ENCODE measurements at places on chromosomes 4 and X.
A peak's percentile ranks its signal among the peaks of the same experiment; 100 is the strongest.

- DNase-seq, result peak; percentile 29
Measured at GRCh38 chr4:76235915-76236314, 15.6 kb upstream of the FAM47E start.

DNA sequence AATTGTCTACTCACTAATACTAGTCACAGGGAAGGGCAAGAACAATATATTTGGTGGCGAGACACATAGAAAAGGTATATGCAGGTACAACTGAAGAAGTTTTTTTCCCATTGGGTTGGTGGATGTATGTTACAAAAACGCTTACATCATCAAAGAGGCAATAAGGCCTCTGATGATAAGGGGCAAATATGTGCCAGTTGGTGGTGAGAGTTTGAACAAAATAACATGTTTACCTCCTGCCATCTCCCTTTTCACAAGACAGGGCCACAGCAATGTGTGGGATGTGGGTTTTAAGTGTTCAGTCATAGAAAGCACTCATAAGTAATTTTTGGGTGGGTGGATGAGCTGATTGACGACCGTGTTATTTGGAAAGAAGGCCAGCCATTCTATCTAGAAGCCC is 41.7 kb downstream of the PAGE2 start:
- no peak for DNase-seq

DNA sequence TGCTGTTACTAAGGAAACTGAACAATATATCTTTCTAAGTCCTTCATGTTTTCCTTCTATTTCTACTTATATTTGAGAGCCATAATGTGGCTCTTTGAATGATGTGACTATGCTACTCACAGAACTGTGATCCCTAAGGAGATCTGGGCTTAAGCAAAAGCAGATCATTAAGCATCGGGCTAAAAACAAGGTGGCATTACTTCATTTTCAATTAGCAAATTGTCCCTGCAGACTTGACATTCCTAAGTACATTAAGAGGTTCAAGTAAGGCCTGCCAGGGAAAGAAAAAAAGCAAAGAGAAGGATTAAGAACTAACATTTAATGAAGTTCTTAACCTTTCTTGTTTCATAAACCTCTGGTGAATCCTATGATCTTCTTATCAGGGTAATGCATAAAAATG is 447.6 kb downstream of the PDGFC start:
- no peak for DNase-seq

GRCh38 chrX:9997524-9997923 is 30.4 kb downstream of the CLDN34 start:
- DNase-seq, result no peak

- DNase-seq, result no peak
Measured at GRCh38 chrX:42022158-42022557, 98.8 kb upstream of the CASK start.

DNA sequence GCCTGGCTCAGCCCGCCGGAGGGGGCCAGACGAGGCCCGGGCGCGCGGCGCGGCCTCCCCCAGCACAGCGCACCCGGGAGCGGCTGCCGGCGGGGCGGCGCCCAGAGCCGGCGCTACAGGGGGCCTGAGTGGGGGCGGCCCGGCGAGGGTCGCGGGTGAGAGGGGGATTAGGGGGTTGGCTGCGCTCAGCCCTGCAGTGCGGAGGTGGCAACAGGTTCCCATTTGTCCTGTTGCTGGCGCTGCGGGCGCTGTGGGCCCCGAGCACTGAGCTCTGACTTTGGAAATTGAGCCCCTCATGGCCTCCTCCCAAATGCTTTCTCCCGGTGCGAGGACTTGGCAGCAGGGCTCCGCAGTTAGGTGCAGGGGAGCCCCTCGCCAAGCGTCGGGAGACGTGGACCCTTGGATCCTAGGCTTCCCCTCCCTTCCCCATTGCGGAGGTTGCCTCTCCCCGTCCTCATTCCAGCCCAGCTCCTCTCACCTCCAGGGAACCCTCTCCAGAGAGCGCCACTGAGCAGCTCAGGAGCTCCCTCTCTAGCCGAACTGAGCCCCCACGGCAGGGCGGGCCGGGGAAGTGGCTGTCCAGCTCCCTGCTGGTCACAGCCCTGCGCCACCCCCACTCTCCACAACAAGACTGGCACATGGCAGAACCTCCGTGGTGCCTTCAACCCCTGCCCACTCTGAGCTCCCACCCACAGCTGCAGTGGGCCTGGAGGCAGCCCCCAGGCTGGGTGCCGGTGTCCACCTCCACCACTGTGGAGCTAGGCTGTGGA is 2.5 kb upstream of the DUSP9 start:
- peak; percentile 42 for DNase-seq

GRCh38 chr4:4388311-4388790 is 1.4 kb downstream of the NSG1 start:
- no peak for DNase-seq

GRCh38 chrX:49041744-49042580 is 1.2 kb downstream of the TFE3 start:
- peak; percentile 9 for DNase-seq

- DNase-seq, result peak; percentile 63
Measured at GRCh38 chr4:921830-922331, 10.2 kb downstream of the GAK start.

DNA sequence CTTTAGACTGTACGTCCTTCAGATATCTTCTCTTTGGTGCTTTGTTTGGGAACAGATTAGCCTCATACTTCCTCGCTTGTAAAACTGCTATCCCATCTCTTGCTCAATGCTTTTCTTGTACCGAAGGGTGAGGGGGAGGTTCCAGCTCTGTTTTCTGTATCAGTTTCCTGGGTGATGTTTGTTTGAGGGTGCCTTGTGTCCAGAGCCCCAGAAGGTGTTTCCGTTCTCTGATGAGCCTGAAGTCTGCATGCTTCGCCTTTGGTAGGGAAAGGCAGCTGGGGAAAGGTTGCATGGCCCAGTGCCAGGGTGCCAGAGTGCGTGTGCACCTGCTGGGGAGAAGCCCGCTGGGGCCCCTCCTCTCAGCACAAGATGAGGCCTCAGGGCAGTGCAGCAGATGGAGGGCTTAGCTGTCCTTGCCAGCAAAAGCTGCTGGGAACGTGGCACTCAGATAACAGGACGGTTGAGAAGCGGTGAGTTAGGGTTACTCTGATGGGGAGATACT is 73.7 kb downstream of the TBL1X start:
- DNase-seq, result peak; percentile 27

GRCh38 chr4:122744229-122744628 is 11.7 kb downstream of the BBS12 start:
- DNase-seq, result no peak

DNA sequence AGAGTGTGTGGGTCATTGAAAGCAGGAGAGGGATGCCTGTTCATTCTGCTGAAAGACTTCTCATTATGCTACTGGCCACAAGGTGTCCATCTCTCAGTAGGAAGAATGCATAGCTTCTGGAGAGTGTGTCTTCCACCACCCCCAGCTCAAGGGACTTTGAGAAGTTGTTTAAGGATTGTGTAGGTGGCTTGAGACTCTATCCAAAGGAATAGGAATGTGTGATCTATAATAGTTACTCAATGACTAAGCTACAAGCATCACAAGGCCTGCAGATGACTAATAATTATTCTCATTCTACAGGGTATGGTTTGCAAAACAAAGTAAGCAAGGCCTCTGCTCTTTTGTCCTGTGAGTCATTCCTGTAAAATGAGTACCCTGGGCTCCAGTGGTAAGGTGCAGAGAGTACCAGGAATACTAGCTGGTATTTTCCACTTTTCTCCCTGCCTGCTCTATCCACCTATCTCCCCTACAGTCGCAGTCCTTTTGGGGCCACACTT is 279.8 kb upstream of the BOD1L1 start:
- DNase-seq, result no peak

GRCh38 chr4:1406394-1406980 is at the start of gene NKX1-1:
Gene NKX1-1, minus strand, starts transcription at chr4:1406442. Its CDS starts 0 bp downstream, at chr4:1406442.
- DNase-seq, result no peak

DNA sequence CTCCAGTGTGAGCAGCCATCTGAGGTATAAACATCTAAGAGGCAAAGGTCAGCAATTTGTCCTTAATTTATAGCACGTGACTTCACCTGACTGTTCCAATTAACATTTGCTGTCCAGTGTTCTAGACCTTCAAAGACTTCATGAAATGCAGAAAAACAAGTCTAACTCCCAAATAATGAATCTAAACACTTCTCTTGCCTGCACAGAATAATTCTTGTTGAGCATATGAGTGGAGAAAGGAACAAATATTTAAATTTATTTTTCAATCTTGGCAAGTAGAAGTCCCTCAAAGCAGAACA is 12.0 kb downstream of the RFC1 start:
- no peak for DNase-seq

GRCh38 chr4:12446657-12447185 is 1018.0 kb upstream of the HS3ST1 start:
- no peak for DNase-seq

Data from NCI-H526 (cell line).